ENCODE measurements at places on chromosomes 1 and 21.

DNA sequence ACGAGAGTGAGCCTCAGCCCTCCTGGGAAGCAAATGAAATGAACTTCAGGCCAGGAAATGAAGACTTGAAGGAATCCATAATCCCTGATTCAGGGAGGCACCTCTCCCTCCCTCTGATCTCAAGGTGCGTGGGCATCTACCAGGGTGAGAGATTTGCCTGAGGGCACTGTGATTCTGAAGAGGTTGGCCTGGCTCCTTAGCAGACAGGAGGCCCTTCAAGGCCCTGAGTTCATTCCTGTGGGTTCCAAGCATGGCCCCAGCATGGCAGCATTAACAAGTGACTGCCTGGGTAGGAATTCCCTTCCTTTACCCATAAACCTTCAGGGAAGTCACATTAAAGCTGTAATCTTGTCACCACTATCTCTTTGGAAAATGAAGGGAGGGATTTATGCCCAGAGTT is 29.8 kb upstream of the IFNGR2 start:
- DNase-seq: no peak

GRCh38 chr1:38287036-38287435 is 240.4 kb upstream of the POU3F1 start:
- DNase-seq: no peak

GRCh38 chr1:193458628-193459027 is 272.2 kb upstream of the B3GALT2 start:
- DNase-seq: no peak

DNA sequence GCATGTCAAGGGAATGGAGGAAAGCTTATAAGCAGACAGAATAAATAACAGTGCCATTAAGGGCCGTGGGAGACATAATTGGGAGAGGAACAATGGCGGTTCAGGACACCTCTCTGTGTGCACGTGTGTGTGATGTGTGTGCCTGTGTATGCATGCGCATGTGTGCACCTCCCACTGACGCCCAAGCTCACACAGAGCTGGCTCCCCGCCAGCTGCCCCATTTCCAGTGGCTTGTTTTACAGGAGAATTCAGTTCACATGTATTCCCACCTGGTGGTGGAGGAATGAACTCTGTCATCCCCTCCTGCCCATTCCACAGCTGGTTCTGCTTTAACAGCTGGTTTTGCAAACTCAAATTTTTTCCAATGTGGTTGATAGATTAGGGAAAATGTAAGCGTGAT is 262.2 kb downstream of the AJAP1 start:
- no peak for DNase-seq

DNA sequence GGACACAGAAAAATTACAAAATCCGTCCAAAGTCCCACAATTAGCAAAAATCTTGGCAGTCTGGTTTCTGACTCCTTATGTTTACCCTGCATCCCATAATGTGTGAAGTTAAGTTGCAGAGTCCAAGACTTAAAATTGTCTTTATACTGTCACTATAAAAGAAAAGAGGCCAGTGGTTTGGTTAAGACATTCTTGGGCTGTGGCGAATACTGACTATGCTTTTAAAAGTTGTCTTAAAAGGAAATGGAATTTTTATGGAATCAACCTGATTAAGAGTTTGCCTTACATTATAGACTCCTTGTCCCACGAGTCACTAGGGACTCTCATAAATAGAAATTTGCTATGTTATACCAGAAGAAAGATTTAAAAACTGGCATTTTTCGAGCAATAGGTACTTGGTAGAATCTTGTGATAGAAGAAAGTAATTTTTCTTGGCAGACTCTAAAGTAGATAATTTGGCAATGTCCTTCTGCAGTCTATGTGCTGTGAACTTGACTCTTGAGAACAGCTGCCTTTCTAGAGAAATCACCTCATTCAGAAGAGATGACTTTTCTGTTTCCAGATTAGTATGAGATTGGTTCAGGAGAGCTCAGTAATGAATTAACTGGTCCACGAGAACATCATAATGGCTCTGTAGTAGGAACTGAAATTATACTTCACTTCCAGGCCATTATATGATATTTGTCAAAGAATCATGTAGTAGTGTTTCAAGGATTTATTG is 31.8 kb downstream of the NTNG1 start:
- no peak for DNase-seq

- no peak for DNase-seq
Measured at GRCh38 chr1:61490924-61491323, 234.0 kb downstream of the TM2D1 start.

DNA sequence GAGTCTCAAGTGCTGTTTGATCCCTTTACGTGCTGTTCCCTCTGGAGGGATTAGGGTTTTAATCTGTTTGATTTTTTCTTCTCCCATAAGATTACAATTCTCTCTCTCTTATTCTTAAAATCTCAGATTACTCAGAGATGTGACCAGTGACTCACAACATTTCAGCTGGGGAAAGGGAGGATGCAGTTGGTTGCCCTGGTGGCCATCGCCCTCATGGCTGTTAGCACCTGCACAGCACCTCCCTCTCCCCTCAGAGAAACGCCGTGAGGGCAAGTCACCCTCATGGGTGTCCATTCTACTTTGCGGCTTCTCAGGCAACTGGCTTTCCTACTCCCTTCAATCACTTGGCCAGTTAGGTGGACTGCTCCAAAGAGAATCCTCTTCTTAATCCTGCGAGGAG is 42.4 kb upstream of the KCNA3 start:
- no peak for DNase-seq

- DNase-seq: no peak
Measured at GRCh38 chr1:221630236-221630635, 111.7 kb downstream of the DUSP10 start.

- no peak for DNase-seq
Measured at GRCh38 chr1:221772117-221772516, 30.2 kb upstream of the DUSP10 start.

DNA sequence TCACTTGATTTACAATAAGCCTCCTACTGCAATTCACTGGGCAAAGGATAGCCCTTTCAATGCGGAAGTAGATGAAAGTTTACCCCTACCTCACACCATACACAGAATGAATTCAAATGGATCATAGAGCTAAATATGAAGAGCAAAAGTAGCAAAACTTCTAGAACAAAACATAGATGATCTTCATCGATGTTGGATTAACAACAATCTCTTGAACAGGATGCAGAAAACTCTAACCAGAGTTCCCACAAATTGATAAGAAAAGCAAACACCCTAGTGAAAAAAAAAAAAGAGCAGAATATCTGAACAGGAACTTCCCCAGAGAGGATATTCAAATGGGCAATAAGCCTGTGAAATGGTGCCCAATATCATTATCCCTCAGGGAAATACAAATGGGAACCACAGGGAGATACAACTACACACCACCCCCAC is 1.9 kb upstream of the UBASH3A start:
- DNase-seq: no peak
